ENCODE measurements at places on chromosomes 1 and 21. TPM values are rescaled to one million over a fixed set of nuclear protein-coding genes. Genes with fewer than 3 reads are reported as not detected.

Gene MGST3
- 31.3 TPM for total RNA-seq

DNA sequence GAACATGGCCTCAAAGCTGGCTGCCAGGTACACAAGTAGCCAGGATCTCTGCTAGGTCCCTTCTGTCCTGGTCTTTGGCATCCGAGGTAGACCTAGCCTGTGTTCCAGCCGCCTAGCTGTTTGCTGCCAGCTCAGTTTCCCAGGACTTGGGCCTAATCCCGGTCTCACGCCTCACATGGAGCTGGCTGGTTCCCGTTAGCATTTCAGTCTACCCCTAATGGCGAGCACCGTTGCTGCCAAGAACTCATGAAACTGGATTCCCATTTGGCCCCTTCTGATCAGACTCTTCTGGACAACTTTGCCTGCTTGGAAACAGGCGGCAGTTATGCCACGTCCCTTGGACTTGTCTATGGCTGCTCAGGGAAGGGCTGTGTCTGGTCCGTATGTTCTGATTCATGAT is 26.2 kb upstream of the HHAT start:
- no peak for DNase-seq

Gene NR1I3
- total RNA-seq = 0.15 TPM

- no peak for DNase-seq
Observed at GRCh38 chr21:17613242-17613676, 558 bp upstream of the BTG3 start.

DNA sequence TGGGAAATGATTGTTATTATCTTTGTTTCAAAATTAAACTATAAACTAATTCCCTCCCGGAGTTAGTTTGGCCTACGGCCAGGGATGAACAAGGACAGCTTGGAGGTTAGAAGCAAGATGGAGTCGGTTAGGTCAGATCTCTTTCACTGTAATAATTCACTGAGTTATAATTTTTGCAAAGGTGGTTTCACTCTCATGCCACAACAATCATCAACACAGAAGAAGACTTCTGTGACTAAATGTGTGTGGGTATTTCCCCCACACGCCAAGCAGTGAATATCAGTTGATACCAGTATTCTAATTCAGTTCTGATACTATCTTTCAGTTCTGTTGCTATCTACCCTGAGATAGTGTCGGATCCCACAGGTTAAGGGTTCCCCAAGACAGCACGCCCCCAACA is 215.1 kb downstream of the S1PR1 start:
- DNase-seq = no peak

DNA sequence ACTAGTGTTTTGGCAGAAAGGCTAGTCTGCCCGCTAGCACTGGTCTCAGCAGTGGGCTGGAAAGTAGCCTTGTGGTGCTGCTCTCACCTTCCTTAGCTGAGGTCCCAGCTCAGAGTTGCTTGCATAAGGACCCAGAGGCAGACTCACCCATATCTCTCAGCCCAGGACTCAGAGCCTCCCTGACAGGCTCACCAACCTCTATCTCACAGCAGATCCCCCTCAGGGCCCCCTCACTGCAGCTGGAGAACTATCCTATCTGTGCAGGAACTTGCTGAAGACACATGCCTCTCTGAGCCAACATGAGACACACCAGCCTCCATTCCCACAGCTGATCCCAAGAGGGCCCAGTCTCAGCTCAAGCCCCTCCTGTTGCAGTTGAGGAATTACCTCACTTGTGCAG is 82.6 kb downstream of the IARS2 start:
- DNase-seq = no peak

Gene NHLH1
- 0.46 TPM for total RNA-seq

DNA sequence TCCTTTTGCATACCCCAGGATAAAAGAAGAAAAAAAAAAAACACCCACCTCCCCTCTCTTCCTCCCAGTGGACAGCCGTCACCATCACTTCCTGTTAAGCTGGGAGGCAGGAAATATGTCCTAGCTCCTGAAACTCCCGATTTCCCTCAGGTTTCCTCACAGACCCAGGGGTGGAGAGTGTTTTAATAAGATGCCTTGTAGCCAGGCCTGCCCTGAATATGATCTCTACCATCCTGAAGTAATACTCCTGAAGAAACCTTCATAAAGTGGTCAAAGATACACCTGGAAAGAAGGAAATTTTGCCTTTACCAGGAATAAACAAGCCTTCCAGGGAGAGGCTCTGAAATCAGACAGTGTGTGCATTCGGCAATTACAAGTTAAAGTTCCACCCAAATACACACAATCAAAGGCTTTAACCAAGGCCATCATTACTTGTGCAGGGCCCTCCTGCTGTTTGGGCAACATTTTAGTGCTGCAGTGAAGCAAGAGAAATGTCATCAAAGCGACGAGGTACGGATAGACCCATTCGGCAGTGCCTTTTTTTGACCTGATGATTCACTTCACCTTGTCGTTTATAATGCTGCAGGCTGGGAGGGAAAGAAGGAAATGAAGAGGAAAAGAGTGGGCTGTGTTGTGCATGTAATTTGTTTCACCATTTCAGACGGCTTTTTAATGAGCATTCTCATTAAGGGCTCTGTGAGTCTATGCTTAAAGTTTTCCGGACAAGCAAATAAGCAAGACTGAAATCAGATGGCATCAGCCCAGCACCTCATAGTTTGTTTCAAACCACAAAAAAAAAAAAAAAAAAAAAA is 41.0 kb upstream of the RASAL2 start:
- DNase-seq = no peak

DNA sequence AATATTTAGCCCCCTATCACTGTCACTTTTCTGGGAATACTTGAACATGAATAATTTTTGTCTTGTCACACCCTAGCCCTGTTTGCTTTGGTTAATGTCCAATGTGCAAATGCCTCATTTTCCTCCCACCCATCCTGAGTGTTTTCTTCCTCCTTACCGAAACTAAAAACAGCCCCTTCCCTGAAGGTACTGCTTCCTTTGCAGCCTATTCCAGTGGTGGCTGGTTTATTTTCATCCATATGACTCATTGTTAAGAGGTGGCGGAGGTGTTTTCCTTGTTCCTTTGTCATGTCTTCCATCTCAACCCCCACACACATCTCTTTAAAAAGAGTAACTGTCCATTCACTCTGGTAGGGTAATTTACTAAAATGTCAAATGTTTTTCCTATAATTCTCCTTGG is 40.4 kb downstream of the CD55 start:
- DNase-seq = no peak

Gene SELP
- 0.27 TPM for total RNA-seq

DNA sequence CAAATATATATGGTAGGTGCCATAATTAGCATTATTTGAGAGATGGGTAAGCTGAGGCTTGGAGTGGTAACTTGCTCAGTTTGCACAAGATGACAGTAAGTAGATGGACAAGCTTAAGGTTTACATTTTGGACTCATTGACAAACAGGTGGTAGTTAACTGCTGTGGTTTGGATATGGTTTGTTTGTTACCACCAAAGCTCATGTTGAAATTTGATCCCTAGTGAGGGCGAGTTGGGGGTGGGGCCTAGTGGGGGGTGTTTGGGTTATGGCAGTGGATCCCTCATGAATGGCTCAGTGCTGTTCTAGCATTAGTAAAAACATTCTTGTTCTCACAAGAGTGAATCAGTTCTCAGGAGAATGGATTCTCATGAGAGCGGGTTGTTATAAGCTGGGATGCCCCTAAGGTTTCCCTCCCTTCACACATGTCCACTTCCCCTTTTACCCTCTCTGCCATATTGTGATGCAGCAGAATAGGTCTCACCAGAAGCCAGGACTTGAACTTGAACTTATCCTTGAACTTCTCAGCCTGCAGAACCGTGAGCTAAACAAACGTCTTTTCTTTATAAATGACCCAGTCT is 6.6 kb upstream of the PRRX1 start:
- DNase-seq = no peak

Gene PAPPA2
- total RNA-seq = 0.05 TPM

DNA sequence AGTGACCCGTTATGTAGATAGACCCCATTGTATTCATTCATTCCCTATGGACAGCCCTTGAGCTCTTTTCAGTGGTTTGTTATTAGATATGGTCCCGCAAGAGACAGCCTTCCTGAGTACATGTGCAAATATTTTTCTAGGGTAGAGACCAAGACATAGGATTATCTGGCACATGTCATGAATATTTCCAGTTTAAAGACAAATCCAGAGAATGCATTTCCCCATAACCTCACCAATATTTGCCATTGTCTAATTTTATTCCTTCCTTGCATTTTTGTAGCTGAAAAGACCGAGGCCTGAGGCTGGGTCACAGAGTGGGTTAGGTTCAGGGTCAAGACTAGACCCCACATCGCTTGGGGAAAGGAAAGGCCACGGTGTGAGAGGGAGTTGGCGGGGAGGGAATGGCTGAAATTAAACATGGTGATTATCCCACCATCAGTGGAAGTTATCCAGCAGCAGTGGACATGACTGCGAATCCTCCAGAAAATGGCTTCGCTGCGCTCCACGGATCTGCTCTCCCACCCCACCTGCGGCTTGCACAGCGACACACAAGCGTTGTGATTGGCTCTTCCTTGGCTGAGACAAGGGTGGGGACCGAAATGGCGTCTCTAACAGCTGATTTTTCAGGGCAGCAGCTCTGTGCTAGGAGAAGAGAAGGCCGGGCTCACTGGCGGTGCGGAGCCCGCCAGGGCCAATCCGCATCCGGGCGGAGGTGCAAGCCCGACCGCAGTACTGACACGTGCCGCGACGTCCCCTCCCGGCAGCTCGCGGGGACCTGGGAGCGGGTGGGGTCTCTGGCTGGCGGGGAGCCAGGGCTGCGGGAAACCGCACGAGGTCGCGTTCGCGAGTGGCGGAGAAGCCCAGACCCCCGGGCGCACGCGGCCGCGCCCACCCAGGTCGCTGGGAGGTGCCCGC is 16.1 kb upstream of the STMN1 start:
- DNase-seq = peak; percentile 29

Gene FAM177B
- 3.5 TPM for total RNA-seq

GRCh38 chr1:36182734-36183133 is 26.8 kb downstream of the MAP7D1 start:
- no peak for DNase-seq

- no peak for DNase-seq
Observed at GRCh38 chr1:7425771-7426170, 345.3 kb upstream of the VAMP3 start.

DNA sequence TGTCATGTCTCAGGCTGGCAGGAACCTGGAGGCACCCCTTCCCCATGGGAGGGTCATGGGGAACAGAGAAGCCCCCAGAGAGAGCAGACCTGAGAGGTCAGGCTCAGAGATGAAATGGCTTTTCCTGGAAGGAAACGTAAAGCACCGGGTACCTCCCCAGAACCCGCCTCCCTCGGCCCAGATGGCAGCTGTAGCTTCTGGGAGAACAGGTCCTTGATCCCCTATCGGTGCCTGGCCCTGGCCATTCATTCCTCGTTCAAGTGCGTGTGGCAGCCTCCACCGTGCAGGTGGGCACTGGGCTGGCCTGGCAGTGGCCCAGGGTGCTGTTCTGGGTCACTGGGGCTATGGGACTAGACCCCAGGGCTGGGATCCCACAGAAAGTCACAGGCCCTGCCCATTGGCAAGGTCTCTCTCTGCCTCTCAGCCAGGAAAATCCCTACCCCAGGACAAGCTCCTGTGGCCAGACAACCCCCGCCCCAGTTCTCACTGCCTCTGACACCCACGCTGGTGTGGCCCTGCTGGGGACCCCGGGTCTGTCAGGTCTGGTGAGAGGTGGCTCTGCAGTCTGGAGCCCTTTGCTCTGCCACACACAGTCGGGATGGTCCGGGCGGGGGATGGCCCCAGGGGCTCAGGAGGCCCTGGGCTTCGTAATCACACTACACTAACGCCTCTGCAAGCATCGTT is 183.2 kb upstream of the VAMP3 start:
- no peak for DNase-seq

DNA sequence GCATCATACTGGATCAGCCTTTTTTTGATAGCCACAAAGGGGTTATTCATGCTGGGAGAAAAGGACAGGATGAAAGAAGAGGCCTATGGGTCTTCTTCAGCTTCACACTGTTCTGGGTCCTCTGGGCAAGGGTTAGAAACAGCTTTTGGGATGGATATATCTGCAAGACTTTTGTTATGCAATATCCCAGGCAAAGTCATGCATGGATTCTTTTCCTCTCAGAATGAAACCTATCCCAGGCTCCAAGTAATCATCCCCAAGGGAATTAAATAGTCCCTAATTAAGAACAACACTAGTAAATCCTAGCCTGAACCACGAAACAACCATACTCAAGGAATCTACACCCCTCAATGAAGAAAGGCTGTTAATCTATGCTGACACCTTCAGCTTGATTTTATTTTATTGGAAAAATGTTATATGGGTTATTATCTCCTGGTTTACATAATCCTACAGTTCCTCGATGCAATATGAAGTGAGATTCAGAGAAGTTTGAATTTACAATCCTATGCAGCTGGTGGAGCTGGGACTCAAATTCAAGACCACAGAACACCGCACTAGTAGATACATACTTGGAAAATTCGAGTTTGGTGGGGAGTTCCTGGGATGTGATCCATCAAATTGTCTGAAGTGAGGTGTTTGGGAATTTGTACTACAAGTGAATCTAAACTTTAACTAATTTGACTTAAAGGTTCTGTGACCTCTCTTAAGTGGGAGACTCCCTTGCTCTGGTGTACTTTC is 338.6 kb downstream of the TBX15 start:
- no peak for DNase-seq

DNA sequence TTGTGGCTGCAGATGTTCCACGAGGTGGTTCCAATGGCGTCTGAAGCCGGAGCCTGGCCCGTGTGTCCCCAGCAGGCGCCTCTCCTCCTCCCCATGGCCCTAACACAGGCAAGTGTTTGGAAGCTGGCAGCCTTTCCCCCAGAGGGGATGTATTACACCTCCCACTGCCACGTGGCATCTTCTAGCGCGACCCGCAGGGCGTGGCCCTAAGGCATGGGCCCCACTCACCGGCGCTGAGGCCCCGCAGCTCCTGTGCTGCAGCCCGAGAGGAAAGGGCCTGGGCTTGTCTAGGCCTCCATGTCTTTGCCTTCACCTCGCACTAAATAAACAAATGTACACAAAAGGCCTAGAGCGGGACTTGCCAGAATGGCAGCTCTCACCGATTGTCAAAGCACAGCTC is 37.9 kb downstream of the SLC66A1 start:
- no peak for DNase-seq

DNA sequence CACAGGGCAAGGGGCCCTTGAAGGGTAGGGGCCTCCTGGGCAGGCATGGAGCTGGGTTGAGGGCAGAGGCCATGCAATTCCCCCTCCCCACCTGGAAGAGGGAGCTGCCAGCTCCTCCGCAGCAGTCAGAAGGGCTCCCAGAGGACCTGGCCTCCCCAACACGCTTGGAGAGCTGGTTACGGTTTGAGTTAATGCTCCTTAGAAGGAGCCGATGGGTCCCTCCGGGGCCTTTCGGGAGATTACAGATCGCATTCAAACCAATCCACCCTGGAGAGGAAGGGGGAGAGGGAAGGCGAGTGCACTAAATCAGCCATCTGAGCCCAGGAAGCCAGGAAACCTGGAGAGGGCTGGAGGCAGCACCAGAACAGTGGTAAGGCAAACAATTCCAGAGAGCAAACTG is 106.3 kb upstream of the CSF3R start:
- DNase-seq = no peak

Measured in activated B cell treated with CpG ODN at 0.5 μM for 24 hours (primary cell).